Naive thymus-derived CD8-positive, alpha-beta T cell (primary cell): ENCODE measurements at places on chromosomes 4 and X. TPM values are rescaled to one million over a fixed set of nuclear protein-coding genes. Genes with fewer than 3 reads are reported as not detected.

The RHOXF1 gene
- 1.6 TPM for total RNA-seq

The TREX2 gene
- 5.5 TPM for total RNA-seq

The CSAG2 gene
- not detected for total RNA-seq

The XKRX gene
- 1.8 TPM for total RNA-seq

The TEX13D gene
- not detected for total RNA-seq

The GLOD5 gene
- not detected for total RNA-seq

The SHOX gene
- not detected for total RNA-seq

The RAI2 gene
- 3.2 TPM for total RNA-seq

The BOD1L1 gene
- 84.5 TPM for total RNA-seq
